ENCODE measurements at places on chromosomes 11 and 22.

DNA sequence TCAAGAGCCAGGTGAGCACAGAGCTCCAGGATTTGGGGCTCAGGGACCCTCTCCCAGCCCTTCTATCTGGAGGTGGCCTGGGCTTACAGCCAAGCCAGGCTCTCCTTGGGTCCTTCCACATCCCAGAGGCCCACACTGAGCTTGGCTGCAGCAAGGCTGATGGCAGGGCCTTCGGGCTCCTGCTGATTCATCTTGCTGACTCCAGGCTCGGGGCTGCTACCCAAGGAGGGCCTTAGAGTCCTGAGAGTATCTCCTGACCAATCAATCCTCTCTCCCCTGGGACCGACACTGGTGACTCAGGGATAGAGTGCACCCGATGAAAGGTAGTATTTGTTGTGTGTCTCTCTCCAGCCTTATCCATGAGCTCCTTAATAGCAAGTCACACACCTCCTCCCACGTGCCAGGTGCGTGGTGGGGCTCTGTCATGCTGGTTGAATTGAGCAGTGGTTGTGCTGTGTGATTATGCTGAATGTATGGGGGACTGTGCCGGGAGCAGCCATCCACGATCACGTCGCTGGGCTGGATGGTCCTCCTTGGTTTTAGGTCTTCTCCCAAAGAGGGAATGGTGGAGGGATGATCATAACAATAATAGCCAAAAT lies 62.3 kb downstream of the GRIK4 start:
- no peak for DNase-seq

GRCh38 chr11:117092951-117093590 lies 5.2 kb downstream of the SIK3 start:
- no peak for DNase-seq

DNA sequence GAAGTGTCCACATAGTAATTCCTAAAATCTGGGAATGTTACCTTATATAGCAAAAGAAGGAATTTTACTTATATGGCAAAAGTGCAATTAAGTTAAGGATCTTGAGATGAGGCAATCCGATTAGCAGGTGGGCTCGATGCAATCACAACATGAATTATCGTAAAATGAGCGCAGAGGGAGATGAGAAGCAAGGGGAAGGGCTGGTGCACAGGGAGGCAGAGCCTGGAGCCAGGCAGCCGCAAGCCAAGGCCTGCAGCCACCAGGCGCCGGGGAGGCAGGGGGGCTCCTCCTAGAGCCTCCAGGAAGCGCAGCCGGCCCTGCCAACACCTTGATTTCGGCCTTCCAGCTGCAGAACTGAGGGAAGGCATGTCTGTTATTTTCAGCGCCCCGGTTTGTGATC lies 85.7 kb downstream of the CELSR1 start:
- no peak for DNase-seq

DNA sequence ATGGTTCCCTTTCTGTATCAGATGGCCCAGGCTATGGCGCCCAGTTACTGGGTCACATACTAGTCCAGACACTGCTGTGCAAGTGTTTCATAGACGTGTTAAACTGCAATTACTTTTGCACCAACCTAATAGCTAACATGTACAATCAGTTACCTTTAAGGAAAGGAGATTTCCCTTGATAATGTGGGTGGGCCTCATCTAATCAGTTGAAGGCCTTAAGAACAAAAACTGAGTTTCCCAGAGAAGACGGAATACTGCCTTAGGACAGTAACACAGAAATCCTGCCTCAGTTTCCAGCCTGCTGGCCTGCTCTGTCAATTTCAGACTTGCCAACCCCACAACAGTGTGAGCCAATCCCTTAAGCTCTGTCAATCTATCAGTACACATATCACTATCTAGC lies 229.9 kb upstream of the SYN3 start:
- DNase-seq = no peak

DNA sequence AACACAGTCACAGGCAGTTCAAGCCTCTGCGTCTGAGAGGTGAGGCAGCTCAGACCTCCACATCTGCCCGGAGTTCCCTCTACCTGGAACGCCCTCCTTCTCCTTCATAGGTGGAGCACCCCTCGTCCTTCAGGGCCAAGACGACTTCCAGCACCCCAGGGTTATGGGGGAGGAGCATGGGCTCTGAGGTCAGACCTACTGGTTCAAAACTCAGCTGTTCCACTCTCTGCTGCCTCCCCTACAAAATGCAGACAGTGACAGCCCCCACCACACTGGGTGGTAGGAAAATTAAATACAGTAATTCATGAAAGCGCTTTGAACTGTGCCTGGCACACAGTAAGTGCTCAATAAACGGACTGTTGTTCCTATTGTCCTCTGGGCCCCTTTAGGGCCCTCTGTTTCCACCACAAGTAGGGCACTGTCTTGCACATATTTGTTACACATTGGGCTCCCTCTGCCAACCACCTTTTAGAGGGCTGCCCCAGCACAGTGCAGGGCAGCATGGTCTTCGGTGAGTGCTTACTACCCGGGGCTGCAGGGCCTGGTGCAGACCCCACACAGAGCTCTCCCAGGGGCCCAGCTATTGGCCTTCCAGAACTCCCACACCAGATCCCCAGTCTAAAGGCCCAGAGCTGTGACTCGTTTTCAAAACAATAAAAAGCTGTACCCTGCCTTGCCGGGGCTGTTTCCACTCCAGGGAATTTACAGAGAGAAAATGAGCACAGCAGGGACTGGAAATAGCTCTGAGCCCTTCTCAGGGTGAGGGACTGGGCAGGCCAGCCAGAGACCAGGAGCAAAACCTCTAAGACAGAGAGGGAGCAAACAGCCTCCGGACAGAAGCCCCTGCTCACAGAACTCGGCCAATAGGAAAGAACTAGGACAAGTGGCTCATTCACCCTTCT lies 2.5 kb downstream of the TMEM184B start:
- no peak for DNase-seq

- no peak for DNase-seq
Measured at GRCh38 chr11:26109658-26110368, 222.1 kb upstream of the ANO3 start.

DNA sequence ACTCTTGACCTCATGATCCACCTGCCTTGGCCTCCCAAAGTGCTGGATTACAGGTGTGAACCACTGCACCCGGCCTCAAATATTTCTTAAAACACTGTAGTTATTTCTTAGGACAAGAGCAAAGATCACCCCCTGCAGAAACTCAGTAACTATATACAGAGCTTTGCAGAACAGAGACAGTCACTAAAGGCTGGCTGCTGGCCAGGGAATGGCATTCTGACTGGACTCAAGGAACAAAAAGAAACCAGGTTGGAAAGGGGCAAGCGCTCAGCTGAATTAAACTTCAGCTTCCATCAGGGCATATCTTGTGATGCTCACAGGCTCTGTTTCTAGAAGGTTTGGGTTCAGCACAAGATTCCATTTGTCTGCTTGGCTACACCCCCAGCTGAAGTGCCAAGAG lies 95.8 kb downstream of the ADAMTS15 start:
- DNase-seq = no peak

GRCh38 chr22:22590136-22590891 lies 31.2 kb upstream of the PRAME start:
- no peak for DNase-seq

DNA sequence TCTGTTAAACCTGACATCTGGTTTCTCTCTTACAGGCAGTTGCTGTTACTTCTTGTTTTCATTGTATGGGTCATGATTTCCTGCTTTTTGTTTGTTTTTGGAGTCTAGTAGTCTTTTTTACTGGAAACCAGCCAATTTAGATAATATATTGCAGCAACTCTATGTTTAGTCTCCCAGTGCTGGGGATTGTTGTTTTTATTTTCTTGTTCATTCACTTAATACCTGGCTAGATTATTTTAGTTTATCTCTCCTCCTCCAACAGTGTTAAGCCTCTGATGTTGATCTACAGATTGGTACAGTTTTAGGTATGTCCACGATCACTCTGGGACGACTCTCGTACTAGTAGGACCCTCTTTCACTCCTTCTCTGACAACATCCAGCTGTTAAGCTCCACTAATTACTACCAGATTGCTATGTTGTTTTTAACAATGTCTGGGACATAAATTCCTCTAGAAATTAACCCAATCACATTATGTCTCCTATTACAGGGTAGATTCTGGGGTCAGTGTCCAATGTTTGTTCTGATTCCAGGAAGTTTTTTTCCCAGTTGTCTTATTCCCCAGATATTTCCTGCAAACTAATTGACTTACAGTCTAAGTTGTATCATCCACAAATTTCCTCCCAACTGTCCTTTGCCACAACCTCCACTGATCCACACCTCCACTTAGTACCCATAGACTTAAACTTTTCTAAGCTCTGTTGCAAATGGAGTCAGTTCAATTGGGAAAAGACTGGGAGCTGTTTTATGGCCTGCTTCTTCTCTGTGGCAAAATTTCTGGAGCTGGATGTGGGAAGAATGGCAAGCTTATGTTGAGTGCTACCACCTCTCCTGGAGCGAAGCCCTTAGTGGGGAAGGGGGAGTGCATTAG lies 1280.6 kb upstream of the CNTN5 start:
- DNase-seq = no peak

- peak; percentile 16 for DNase-seq
Measured at GRCh38 chr11:44483919-44484610, 81.4 kb upstream of the CD82 start.

- DNase-seq = peak; percentile 79
Measured at GRCh38 chr11:44524751-44525201, 40.7 kb upstream of the CD82 start.

DNA sequence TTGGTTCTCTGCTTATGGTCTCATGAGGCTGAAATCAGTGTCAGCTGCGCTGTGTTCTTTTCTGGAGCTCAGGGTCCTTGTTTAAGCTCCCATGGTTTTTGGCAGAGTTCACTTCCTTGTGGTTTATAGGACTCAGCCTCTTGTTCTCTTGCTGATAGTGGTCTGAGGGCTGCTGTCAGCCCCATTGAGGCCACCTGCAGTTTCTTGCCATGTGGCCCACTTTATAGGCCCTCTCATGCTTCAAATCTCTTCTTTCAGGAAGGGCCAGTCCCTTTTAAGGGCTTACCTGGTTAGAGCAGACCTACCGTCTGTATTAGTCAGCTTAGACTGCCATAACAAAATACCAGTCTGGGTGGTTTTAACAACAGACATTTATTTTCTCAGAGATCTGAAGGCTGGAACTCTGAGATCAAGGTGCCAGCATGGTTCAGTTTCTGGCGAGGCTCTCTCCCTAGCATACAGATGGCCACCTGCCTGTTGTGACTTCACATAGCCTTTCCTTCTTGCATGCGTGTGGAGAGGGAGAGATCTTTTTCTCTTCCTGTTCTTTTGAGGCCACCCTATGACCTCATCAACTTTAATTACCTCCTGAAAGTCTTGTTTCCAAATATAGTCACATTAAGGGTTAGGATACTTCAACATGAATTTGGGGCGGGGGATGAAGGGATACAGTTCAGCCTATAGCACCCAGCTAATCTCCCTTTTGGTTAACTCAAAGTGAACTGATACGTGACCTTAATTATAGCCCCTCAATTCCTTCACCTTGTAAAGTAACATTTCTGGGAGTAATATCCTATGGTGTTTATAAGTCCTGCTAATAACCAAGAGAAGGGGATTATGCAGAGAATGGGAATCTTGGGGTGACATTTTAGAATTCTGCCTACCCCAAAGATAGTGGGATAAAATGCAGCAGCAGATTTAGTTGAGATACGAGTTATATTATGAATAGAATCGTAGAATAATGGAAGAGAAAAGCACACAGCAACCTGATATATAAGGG lies 131.8 kb downstream of the UVRAG start:
- DNase-seq = peak; percentile 59

- DNase-seq = no peak
Measured at GRCh38 chr22:33056690-33057089, 1.5 kb downstream of the SYN3 start.

GRCh38 chr11:109421981-109422869 lies at the start of gene C11orf87:
C11orf87 (plus strand) TSS chr11:109422190; CDS start chr11:109423634, 1,444 bp downstream.
- no peak for DNase-seq

- DNase-seq = no peak
Measured at GRCh38 chr11:837189-837989, 4.6 kb downstream of the CD151 start.

DNA sequence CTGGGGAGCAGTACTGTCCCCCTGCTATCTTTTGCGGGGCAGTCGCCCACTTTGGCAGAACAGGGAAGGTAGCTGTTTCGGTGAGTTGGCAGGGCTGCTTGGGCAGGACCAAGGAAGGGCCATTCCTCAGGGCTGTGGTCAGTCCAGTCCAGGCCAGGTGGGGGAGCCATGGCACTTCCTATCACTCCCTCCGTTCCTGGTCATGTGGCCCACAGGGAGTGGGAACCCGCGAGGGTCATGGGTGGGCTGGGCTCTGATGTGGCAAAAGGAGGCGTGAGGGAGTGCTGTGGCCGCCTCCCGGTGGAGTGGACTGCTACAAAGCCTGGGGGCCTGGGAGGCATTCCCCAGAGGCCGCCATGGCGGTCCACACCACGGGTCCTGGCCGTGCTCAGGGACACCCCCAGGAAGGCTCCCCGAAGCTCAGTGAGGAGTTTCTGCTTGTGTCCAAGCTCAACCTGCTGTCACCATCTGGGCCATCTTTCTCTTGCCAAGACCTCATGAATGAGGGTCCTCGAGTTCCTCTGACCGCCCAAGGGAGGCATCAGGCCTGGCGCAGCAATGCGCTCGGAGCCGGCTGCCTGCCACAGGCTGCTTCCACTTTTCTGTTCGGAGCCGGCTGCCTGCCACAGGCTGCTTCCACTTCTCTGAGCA lies 11.9 kb downstream of the CHID1 start:
- DNase-seq = no peak

- DNase-seq = peak; percentile 13
Measured at GRCh38 chr22:46068593-46069491, 81.5 kb upstream of the PPARA start.

DNA sequence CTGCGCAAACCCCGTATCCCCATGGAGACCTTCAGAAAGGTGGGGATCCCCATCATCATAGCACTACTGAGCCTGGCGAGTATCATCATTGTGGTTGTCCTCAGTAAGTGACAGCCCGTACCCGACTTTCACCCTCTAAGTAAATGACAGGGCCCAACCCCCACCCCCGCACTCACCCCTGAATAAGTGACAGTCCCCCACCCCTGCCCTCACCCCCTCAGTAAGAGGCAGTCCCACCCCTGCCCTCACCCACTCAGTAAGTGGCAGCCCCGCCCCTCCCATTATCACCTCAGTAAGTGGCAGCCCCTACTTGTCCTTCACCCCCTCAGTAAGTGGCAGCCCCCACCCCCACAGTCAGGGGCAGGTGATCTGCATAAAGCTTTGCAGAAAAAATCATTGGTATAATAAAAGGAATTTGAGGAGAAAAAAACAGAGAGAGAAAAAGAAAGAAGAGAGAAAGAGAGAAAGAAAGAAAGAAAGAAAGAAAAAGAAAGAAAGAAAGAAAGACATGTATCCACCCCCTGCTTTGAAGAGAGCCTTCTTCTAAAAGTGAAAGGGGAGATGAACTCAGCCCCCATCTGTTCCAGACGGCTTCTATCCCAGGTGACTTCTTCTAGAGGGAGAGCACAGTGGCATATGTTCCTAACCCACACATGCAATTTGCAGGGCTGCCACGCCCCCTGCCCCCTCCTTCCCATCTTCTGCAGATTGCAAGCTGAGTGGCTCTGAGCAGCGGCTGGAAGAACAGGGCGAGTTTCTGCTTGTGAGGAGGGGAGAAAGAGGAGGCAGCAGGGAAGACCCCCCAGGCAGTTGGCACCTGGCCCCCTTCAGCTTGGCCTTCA lies 12.5 kb upstream of the SMIM35 start:
- no peak for DNase-seq
